ENCODE measurements at places on chromosomes 4 and X.

DNA sequence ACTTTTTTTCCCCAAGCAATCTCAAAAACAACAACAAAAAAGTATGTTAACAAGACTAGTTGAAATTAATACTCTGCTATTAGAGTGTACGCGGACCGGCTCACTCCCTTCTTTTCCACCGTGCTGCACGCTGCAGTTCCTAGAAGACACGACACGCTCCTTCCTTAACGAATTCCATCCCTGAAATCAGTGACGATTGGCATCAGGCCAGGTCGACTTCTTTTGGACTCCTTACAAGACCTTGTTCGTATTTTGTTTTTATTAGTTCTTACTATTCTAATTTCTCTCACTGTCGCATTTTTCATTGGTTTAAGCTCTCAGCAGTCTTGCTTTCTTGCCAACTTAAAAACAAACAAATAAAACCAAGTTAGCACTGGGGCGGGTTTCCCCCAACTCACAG lies 175.8 kb upstream of the PITX2 start:
- DNase-seq, result no peak

DNA sequence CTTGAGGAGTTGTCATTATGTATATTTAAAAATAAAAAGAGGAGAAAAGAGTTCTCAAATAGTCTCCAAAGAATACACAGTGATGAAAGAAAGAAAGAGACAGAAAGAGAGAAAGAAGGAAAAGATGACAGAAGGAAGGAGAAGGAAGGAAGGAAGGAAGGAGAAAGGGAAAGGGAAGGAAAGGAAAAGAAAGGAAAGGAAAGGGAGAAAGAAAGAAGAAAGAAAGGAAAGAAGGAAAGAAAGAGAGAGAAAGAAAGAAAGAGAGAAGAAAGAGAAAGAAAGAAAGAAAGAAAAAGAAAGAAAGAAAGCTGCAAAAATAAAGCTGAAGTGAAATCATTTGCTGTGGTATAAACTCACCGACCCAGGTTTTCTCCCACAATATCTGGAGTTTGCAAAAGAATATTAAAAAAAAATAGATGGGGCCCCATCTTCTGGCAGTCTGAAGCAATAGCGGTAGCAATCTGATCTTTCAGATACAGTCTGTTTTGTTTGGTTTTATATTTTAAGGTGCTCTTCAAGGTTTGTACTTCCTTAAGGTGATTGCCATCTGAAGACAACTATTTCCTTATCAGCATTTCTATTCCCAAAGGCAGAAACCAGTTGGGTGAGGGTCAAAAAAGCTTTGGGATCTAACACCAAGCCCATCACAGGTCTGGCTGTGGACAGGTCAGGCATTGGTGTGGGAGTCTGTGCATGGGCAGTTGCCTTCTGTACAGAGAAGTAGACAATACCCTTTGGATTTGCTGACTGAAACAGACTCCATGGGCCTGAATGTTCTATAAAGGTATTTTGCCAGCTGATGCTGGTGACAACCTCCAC lies 160.4 kb downstream of the CPEB2 start:
- no peak for DNase-seq

DNA sequence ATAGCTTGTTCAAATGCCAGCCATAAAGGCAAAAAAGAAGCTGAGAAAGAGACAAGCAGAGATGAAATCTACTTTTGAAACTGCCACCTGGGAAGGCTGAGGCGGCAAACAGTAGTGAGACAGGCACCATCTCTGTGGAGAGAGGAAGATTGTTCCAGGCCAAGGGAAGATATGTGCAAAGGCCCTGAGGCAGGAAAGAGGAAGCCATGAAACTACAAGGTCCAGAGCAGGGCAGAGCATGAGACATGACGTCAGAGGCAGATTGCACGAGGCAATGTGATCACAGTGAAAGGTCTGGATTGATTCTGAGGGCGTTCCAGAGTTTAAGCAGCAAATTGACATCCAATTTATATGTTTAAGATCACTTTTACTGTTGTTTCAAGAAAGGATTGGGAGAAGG lies 226.1 kb downstream of the QDPR start:
- DNase-seq, result no peak

DNA sequence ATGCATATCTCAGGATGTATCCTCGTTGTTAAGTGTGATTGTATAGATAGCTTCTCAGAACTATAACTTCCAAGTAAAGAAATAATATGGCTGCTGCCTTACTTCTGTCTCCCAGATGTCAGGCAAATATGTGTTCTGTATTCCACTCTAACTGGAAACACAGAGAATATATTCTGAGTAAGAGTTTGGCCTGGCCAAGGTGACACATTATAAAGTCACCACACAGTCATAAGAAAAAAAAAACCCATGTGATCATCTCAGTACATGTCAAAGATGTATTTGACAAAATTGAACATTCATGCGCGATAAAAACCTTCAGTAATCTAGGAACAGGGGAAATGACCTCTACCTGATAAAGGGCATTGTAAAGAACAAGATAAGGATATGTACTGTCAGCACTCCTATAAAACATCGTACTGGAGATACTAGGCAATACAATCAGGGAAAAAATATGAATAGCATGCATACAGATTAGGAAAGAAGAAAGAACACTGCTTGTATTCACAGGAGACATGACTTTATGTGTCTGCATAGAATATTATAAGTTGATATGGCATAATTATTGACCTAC lies 207.1 kb downstream of the ZNF330 start:
- DNase-seq, result no peak

DNA sequence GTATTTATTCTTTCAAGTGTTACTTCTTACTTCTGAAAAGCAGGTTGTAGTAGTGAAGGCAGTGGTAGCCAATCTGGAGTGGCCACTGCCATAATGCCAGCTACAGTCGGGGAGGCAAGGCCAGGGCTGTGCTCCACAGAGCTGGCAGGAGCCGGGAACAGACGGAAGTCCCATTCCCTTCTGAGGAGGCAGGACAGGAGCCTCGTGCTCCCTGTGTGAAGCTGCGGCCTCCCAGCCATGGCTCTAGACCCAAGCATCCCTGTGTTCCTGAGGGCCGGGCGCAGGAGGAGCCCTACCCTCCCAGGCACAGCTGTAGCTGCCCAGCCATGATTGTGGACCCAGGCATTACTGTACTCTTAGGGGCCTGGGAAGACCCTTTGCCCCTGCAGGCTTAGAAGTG lies 461.8 kb downstream of the ADGRL3 start:
- DNase-seq, result no peak

- no peak for DNase-seq
Observed at GRCh38 chr4:3310301-3311094, 17.7 kb downstream of the RGS12 start.

DNA sequence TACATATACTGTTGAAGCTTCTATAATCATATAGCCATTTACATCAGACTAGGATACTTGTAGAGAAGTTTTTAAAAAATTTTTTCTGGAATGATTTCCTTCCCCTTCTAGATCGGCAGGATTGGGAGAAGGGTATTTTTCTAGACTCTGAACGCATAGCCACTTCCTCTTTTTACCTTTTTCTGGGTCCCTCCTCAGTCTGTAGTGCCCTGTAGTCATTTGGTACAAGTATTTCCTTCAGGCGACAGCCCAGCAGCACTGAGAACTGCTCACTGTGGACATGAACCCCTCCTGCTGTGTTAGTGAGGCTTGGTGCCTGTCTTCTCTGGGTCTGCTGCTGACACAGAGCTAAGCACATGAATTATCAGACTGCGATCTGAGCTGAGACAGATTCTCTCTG lies 255.4 kb downstream of the ARHGAP10 start:
- no peak for DNase-seq

GRCh38 chr4:173524218-173525117 lies 5.6 kb downstream of the HAND2 start:
- no peak for DNase-seq

DNA sequence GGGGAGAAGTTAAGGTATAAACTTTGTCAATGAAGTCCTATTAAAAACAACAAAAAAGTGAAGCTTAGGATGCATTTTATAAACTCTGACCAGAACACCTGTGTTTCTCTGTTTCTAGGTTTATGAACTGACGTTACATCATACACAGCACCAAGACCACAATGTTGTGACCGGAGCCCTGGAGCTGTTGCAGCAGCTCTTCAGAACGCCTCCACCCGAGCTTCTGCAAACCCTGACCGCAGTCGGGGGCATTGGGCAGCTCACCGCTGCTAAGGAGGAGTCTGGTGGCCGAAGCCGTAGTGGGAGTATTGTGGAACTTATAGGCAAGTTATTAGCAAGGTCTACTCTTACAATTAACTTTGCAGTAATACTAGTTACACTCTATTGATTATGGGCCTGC lies 46.6 kb downstream of the HTT start:
- DNase-seq, result no peak

GRCh38 chr4:163587867-163588266 lies 93.4 kb downstream of the TMA16 start:
- no peak for DNase-seq

- no peak for DNase-seq
Observed at GRCh38 chrX:43702079-43702524, 46.0 kb downstream of the MAOA start.

DNA sequence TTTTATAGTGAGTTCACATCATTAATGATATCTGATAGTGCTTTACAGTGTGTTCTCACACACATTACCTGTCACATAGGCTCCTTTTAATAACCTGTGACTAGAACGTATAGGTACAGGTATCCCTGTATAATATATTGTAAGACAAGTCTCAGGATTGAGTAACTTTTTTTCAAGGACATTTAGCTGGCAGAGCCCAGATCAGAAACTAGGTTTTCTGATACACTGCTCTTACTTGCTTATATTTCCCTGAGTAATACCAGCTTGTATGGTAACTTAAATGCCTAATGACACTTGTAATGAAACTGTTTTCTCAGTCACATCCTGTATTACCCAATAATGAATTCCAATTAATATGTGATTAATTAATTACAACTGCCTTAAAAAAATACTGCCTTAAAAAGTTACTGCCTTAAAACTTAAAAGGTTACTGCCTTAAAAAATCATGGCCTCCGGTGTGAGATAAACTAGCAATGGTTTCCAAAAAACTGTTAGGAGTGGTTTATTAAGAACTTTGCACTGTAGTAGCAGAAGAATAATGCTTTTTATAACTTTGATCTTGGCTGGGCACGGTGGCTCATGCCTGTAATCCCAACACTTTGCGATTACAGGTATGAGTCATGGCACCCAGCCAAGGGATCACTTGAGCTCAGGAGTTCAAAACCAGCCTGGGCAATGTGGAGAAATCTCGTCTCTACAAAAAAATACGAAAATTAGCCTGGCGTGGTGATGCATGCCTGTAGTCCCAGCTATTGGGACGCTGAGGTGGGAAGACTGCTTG lies 11.9 kb downstream of the COPS4 start:
- DNase-seq, result no peak

- DNase-seq, result no peak
Observed at GRCh38 chrX:139930916-139931645, 1.8 kb downstream of the ATP11C start.

All from HFF-Myc (cell line).